Chondrocyte (in vitro differentiated cells): ENCODE measurements at places on chromosomes 5 and 9.
A peak's percentile ranks its signal among the peaks of the same experiment; 100 is the strongest.

- no peak for DNase-seq
These were observed 19.9 kb downstream of the GOLM1 start for GRCh38 chr9:86079421-86079831.

DNA sequence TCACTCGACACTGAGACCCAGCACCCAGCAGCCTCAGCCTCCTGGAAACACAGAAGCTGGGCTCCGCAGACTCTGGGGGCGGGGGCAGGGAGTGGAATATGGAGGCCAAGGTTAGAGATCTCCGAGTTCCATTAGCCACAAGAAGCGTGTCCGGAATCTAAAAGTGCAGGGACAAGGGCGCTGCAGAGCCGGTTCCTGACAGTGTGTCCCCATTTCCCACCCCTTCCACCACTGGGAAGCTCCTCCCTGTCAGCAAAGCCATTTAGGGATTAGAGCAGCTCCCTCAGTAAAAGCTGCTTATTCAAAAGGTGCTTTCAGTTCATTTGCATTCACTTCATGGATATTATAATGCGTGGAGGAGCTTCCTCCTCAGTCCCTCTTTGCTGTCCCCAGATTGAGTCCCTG, 74.1 kb upstream of the HSPA9 start:
- no peak for DNase-seq

DNA sequence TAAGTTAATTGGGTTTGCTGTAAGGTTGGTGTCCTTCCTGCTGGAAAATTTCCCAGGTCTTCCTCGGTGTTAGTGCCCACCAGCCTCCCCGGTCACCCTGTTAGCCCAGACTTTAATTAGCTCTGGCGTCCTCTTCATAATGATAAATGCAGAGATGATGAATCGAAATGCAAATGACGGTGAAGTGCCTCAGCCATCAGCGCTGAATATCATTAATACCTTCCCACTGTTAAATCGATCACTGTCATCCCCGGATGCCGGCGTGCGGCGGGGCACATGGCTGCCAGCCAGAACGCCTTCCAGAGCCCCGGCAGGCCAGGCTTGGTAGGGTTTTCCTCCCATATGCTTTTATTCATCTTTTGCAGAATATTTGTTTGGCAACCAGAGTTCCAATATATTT, 204.5 kb downstream of the IRX2 start:
- no peak for DNase-seq

DNA sequence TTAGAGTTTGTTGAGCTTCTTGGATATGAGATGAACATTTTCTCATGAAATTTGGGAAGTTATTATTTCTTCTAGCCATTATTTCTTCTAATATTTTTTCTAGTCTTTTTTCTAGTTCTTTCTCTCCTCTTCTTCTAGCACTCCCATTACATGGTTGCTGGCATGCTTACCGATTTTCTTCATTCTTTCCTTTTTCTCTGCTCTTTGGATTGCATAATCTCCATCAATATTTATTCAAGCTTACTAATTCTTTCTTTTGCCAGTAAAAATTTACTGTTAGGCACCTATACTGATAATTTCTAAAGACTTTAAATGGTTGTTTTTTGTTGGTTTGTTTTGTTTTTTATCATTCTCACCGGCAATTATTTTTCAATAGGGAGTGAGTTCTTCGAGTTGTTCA, 114.8 kb upstream of the RASEF start:
- DNase-seq = no peak

- DNase-seq = no peak
These were observed 7.5 kb upstream of the CRB2 start for GRCh38 chr9:123348317-123348992.

GRCh38 chr9:127347831-127348776, 48.9 kb upstream of the SLC2A8 start:
- no peak for DNase-seq

- DNase-seq = peak; percentile 43
These were observed 163.3 kb downstream of the MACROH2A1 start for GRCh38 chr5:135235551-135236227.

GRCh38 chr5:88518131-88519016, 249.7 kb upstream of the TMEM161B start:
- DNase-seq = no peak

GRCh38 chr5:111745075-111745739, 11.8 kb downstream of the NREP start:
- no peak for DNase-seq

DNA sequence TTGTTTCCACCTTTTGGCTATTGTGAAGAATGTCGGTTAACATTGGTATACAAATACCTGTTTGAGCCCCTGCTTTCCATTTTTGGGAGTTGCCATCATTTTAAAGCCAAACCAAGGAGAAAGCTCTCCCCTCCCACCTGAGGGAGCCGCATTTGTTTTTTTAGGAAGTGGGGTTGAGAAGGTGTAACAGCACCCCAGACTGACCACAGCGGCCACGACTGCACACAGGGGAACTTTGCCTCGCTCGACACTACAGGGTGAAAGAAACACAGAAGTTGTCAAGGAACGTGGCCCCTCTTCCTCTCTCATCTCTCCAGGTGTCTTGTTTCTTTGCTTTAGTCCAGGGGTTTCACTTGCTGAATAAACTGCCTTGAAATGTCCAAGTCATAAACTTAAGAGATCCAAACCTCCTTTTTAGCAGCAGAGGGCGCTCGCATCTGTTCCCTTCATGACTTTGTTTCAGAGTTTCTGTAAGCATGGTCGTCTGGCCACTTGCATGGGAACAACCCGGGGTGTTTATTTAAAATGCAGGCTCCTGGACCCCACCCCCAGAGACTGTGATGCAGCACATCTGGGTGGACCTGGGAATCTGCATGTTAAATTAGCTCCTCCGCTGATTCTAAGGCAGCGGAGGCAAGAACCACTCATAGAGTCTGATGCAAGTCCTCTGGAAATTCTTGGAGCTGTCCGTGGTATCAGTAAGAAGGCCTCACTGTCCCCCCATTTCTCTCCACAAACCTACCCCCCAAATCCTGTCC, 2.1 kb upstream of the TTLL11 start:
- DNase-seq = no peak

DNA sequence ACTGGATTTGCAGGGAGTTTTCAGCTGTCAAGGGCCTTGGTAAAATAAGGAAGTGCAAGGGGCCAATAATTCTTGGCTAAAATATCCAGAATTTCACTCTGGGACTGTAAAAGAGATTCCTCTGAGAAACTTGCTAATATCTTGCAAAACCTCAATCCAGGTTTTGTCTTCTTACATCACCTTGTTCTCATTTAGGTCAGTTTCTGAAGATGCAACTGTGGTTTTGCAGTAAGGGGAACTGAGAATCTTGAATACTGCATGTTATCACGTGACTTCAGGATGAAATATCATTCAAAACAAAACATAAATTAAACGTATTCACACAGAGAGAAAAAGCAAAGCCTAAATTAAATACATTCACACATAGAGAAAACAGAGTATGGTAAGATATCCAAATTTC, 35.0 kb upstream of the RIC1 start:
- DNase-seq = no peak

GRCh38 chr5:51684794-51685355, 301.6 kb downstream of the ISL1 start:
- DNase-seq = no peak

- no peak for DNase-seq
These were observed 137.4 kb downstream of the LPAR1 start for GRCh38 chr9:110900917-110901316.

GRCh38 chr9:36956908-36957307, 77.2 kb downstream of the PAX5 start:
- no peak for DNase-seq

- no peak for DNase-seq
These were observed 55.9 kb downstream of the CDK5RAP2 start for GRCh38 chr9:120524038-120524437.

- peak; percentile 63 for DNase-seq
These were observed 13.0 kb upstream of the SCGB3A1 start for GRCh38 chr5:180604271-180604670.

GRCh38 chr5:43232943-43233833, 41.2 kb downstream of the NIM1K start:
- DNase-seq = no peak

GRCh38 chr5:143870362-143870761, 58.4 kb downstream of the HMHB1 start:
- DNase-seq = no peak

DNA sequence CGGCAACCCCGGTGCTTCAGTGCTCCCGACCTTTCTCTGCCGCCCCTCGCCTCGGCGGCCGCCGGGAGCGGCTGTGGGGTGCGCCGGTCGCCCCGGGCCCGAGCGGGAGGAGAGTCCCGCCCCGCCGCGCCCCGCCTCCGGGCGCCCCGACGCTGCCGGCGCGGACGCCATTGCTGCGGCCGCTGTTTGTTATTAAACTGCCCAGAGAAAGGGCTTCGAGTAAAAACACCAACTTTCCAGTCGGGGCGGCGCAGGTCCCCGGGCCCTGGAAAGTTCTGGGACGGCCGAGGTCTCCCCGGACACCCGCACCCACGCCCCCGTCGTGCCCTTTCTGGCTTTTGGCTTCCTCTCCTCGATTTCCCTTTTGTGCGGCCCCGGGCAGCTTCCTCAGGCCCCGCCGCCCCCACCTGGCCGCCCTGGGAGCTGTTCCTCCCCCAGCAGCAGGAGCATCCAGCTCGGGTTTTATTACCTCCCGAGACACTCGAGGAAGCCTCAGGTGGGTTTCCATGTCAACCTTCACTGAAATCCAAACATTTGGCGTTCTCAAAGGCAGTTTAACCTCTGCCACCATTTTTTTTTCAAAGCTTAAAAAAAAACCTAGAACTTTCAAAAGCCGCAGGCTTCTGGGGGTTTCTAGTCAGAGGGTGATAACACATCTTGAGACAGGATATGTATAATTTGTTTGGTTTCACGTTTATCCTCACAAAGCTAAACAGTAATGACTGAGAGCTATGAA, 334.4 kb downstream of the CWC27 start:
- no peak for DNase-seq

DNA sequence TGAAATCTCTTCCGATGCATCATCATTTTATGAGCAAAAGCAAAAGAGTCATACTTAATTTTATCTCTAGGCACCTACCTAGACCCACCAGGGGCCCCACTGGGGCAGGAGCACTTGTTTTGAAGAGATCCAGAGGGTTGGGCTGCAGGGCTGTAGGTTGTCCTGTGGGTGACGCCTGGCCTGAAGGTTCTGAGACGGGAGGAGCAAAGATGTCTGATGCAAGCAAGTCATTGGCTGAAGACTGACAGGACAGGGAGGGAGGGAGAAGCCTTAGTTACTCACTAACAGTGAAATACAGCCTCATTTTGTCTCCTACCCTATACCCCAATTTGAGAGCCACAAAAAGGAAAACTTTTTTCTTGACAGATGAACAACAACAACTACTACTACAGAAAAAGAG, 17.1 kb upstream of the C9 start:
- no peak for DNase-seq

DNA sequence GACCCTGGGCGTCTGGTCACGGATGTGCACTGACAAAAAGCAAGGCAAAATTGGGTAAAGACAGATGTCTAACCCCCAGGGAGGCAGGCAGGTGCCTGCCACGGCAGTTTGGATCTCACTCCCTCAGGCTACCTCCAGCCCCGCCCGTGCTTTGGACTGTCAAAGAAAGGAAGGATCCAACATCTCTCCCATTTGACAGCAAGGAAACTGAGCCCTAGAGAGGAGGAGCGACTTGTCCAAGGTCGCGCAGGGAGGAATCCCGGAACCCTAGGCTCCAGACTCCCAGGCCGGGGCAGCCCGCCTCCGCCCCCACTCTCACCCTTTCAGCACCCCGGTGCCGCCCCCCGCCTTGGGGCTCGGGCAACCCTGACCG, 376 bp downstream of the GOLGA1 start:
- DNase-seq = no peak

GRCh38 chr5:32446630-32447029, 2.1 kb upstream of the ZFR start:
- DNase-seq = no peak

GRCh38 chr5:102771435-102771834, 16.3 kb downstream of the PAM start:
- no peak for DNase-seq

DNA sequence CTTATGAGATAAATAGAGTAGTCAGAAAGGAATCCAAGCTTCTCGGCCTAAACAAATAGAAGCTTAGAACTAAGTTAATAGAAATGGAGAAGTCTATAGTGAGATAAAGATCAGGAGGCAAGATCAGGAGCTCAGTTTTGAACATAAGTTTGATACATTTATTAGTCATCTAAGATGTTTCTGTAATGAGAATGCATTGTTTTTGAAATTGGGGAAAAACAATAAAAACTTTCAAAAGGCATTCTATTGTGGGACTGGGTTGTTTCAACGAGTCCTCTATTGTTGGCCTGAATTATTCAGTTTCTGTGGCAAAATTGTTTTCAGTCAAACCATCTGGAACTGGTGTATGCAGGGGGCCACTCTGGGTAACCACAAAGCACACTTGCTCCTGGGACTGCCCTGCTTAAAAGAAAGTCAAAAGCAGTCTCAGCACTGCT, 181.0 kb upstream of the CLINT1 start:
- no peak for DNase-seq

- DNase-seq = no peak
These were observed 549.2 kb upstream of the DMAC1 start for GRCh38 chr9:8348756-8349155.

- DNase-seq = no peak
These were observed 1.4 kb downstream of the GLIS3 start for GRCh38 chr9:4298255-4299004.
